ENCODE measurements at places on chromosomes 16 and 17.

DNA sequence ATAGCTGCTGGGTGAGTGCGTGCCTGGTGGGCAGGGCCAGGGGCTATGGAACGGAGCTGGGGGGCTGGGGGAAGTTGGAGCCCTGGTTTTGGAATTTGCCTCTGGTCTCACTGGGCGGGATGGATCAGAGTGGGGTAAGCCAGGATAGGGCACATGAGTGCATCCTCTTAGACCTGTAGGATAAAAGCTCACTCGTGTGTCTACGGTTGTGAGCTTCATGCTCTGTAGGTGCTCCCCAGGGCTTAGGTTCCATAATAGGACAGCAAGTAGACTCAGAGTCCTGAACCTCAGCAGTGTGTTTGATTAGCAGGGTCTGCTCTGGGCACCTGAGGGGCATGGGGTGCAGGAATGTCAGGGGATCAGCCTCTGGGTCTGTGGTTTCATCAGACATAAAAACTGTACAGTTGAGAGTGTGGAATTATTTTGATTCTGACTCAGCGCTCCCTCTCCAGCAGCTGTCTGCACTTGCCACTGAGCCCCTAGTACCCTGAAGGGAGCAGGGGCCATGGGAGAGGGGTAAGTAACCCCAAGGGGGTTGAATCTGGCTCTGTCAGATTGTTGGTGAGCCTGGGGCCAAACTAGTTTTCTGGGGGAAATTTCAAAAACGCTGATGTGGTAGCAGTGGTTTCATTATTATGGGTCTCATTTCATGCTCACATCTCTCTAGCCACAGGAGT, 84.2 kb upstream of the LGALS9 start:
- DNase-seq = no peak

- DNase-seq = peak; percentile 80
Observed at GRCh38 chr17:80260069-80260535, 550 bp upstream of the RNF213 start.

- no peak for DNase-seq
Observed at GRCh38 chr17:36142235-36142634, 34.2 kb downstream of the TBC1D3B start.

DNA sequence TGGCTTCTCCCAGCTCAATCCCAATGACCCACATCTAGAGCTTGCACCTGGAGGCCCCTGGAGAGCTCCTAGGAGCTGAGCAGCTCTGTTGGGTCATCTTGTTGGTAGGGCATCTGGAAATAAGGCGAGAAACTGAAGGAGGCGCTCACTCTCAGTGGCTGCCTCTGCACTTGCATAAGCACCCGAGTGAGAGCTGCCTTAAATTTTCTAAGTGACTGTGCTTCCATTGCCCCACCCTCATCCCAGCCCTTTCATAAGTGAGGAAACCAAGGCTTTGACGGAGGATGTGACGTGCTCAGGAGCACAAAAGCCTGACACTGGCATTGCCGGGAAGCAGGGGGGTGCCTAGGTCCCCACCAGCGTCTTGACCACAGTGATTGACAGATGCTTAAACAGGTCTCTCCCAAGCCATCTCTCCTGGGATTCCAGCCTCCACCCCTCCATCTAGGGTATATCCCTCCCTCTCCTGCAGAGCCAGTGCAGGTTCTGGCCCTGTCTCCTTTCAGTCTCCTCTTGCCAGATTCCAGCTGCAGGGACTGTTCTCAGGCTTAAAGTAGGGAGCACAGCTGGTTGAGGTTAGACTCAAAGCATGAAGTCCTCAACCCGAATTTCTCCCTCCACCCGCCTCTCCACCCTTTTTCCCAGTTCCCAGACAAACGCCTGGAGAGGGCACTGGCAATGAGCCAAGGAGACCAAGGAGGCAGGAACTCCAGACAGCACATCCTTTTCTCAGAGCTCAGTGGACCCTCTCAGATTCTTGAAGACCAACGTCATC, 113.7 kb downstream of the IRX5 start:
- no peak for DNase-seq

- no peak for DNase-seq
Observed at GRCh38 chr17:33171931-33172330, 121.2 kb downstream of the ASIC2 start.

DNA sequence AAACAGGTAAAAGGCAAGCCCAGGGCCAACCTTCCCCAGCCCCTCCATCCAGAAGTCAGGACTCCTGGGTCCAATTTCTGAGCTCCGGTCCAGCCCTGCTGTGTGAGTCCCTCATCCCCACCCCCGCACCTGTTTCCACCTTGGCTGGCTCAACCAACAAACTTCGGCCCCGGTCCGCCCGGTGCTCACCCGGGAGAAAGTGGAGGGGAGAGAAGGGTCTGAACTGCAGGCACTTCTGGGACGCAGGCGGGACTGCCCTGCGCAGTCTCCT, 541 bp downstream of the RHBDF2 start:
- peak; percentile 43 for DNase-seq

- DNase-seq = no peak
Observed at GRCh38 chr17:82486231-82487094, 27.9 kb downstream of the NARF start.

- peak; percentile 56 for DNase-seq
Observed at GRCh38 chr17:3639981-3640596, 3.5 kb downstream of the CTNS start.

GRCh38 chr17:56471696-56472095, 121.8 kb upstream of the NOG start:
- no peak for DNase-seq

- DNase-seq = no peak
Observed at GRCh38 chr16:10752843-10753523, 9.3 kb downstream of the NUBP1 start.

DNA sequence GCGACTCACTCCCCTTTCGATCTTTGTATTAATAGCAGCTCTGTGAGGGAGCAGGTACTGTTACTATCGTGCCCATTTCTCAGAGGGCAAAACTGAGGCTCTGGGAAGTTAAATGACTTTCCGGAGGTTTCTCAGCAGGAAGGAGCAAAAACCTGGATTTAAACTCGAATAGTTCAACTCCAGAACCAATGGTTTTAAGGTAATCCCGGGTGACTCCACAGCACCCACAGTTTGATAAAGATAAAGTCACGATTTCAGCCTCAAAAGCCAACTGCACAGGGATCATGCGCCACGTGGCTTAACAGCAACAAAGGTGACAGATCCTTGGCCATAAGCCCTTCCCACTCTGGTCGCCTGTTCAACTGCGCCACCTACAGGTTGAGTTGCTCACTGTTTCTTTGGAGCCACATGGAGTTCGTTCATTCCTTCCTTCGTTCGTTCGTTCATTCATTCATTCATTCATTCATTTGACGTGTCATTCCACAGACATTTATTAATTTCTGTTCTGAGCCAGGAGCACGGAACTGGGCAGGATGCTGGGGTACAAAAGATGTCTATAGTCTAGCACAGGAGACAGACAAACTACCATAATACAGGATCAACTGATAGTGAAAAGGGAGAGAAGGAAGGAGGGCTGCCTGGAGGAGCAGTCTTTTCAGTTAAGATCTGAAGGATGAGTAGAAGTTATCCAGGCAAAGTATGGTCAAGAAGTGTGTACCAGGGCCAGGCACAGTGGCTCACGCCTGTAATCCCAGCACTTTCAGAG, 134.8 kb downstream of the HS3ST2 start:
- peak; percentile 94 for DNase-seq

DNA sequence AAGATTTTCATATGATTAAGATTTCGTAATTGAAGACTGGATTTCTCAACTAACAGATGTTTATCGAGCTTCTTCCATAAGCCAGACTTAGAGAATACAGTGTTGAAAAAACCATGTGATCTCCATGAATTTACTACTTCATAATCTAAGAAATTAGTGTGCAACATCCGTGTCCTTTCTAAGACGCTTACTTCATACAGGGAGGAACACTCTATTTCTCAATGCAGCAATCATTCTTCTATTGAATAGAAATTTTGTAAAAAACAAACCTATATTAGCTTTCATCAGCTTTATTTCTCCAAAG, 946.3 kb downstream of the KCNJ2 start:
- no peak for DNase-seq

- peak; percentile 61 for DNase-seq
Observed at GRCh38 chr17:74408262-74408661, 23.6 kb upstream of the GPRC5C start.

GRCh38 chr17:39619786-39620101, 7.0 kb upstream of the PPP1R1B start:
- no peak for DNase-seq

GRCh38 chr16:88353691-88354090, 29.1 kb upstream of the ZNF469 start:
- no peak for DNase-seq

DNA sequence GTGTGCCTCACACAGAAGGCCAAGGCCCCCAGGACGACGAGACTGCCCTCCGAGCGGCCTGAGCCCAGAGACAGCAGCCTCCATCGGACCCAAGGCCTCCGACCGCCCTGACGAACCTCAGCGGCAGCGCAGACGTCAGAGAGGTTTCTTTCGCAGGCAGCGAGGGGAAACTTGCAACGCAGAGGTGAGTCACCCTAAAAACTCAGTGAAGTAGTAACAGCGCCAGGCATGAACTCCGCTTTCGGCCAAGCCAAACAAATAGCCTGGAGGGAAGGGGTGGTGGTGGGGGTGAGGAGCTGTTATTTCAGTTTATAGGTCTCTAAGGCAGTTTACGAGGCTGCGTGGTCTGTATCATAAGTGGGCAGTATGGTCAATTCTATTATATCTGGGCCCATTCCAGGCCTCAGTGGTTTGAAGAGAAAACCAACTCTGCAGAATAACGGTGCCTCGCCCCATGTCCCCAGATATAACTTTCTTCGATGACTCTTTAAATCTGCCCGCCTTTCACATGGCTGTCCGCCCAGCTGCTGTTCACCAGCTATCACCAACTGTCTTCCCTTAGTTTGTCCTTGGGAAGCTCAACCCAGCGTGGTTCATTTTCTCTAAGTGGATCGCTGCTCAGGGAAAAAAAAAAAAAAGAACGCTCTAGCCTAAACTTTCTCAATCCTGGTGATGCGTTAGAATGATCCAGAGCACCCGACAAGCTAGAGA, 43.5 kb upstream of the FOXF1 start:
- no peak for DNase-seq

DNA sequence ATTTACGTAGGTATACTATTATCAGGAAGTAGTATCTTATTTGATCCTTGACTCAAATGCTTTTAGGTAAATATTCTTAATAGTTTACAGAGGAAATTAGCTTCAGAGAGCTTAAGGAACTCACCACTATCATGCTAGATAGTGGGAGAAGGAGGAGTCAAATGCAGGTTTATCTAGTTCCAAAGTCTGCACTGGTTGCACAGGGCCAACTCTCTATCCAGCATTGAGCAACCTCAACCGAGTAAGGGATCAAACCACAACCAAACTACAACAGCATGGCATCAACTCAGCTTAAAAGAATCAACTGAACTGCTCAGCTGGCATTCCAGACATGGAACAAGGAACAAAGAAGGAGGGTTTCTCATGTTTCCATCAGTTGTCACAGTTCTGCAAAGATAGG, 306.0 kb downstream of the MAF start:
- DNase-seq = no peak

DNA sequence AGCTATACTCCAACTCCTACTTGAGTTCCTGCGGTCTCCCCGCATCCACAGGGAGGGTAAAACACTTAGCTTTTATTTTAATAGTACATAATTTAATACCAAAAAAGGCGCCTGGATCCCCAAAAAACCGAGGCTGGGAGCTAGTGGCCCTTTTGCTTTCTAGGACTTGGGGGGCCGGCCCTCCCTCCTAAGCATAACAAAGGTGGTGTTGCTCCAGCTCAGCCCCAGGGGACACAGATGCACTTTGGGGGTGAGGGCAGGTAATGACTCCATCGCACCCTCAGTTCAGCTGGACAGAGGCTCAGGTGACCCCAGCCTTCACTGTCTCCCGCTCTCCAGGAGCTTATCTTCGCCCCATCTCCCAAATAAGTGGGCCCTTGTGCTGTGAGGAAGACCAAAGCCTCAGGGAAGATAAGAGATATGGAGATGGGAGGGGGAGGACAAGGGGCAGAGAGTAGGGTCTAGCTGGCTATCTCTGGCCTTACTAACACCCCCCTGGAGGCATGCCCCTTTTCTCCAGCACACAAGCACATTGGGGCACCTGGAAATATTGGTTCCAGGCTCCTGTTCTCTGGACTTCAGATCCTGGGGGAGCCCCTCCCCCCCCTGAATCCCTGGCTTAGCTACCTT, 2.8 kb upstream of the NHERF1 start:
- DNase-seq = peak; percentile 70

DNA sequence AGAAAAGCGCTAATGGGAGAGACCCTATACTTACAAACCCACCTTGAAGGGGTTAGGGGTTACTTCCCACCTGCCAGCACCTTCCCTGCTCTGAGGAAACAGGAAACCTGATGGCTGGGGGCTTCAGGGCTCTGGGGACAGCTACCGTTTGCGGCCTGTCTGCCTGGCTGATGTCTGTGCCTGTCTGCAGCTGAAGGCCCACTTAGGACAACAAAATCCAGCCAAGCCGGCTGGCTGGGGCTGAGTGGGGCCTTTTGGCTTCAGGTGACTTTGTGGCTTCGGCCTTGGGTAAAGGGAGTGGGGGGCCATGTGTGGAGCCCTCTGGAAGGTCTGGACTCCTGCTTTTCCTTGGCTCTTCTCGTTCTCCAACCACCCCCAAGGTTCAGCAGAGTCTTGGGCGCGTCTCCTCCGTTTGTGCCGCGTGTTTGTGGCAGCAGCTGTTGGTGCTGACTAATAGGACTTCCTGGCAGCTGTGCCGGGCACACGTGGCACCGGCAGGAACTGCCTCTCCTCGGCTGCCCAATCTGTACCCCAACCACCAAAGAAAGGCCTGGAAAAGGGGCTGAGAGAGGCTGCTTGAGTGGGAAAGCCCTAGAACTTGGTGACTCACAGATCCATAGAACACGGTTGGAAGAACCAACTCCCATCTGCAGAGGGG, 186.7 kb downstream of the MSI2 start:
- no peak for DNase-seq

- no peak for DNase-seq
Observed at GRCh38 chr16:67445913-67446907, 15.3 kb downstream of the HSD11B2 start.

DNA sequence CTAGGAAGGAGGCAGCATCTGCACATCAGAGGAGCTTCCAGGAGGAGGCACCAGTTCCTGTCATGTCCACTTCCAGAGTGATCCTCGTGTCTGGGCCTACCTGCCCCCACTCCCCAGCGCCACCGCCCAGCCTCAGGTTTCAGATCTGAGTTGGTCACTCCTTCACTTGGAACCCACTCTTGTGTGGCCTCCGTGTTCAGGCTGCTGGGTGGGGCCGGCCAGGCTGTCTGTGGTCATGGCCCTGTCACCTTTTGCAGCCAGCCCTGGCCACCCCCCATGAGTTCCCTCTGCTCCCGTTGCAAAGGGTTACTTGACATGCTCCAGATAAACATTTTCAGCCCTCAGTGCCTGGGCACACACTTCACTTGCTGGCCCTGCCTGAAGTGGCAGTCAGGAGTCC, 26.6 kb upstream of the SPPL2C start:
- no peak for DNase-seq

DNA sequence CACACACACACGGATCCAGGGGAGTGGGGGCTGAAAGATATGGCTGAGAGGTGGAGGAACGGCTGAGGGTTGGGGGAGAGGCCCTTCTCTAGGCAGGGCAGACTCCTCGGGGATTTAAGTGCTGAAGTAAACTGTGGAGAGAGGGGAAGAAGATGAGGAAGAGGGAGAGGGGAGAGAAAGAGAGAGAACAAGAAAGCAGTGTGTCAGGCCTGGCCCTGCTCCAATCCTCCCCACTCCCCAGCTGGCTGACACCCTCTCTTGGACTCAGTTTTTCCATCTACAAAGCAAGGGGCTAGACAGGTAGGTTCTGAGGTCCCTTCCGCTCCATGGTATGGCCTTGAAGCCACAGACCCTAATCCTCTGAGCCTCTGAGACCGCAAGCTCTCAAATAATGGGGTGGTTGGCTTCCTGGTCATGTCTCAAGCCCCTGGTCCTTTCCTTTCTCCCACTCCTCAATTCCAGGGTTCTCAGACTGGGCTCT, 2.0 kb downstream of the VAMP2 start:
- DNase-seq = no peak

Measured in mesendoderm (in vitro differentiated cells).